Chondrocyte (in vitro differentiated cells): ENCODE measurements at places on chromosomes 13 and 19. TPM values are rescaled to one million over a fixed set of nuclear protein-coding genes. Genes with fewer than 3 reads are reported as not detected.
A peak's percentile ranks its signal among the peaks of the same experiment; 100 is the strongest.

DNA sequence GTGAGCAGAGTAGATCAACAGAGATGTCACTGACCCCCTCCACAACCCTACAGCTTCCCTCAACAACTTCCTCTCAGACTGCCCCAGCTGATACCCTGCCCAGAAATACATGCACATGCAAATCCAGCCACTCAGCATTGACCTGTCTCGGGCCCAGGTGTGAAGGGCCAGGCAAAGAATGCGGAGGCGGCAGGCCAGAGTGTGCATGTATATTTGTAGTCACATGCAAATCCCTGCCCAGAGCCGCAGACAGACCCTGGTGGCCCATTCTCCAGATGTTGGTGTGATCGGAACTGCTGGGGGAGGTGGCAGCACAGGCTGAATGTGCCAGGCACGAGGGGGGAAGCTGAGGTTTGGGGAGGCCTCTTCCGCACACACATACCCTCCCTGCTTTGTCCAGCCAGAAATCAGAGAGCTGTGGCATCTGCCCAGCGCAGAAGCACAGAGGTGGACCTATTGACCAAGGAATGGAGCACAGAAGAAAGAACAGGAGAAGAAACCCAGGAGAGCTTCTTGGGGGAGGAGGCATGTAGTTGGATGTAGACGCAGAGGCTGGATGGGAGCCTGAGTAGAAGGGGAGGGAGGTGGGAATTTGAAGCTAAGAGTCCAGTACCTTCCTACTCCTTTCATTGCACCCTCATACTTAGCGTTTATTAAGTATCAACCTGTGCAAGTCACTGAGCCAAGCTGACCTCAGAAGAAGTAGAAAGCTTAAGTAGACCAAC, 14.4 kb downstream of the MEF2B start:
- no peaks in the 10 kb centered on the region for H3K4me1 ChIP-seq
- no peak overlapping the region for H3K27ac ChIP-seq
- peaks cover 10% of the 10 kb centered on the region for H3K36me3 ChIP-seq
- H3K4me3 ChIP-seq = no peak overlapping the region
- no peaks in the 10 kb centered on the region for H3K27me3 ChIP-seq

- H3K36me3 ChIP-seq = peaks cover 2% of the 10 kb centered on the region
- H3K27ac ChIP-seq = no peak overlapping the region
- no peaks in the 10 kb centered on the region for H3K27me3 ChIP-seq
- H3K4me3 ChIP-seq = no peak overlapping the region
- DNase-seq = no peak
Observed at GRCh38 chr13:32734511-32734910, 148.3 kb downstream of the PDS5B start.

DNA sequence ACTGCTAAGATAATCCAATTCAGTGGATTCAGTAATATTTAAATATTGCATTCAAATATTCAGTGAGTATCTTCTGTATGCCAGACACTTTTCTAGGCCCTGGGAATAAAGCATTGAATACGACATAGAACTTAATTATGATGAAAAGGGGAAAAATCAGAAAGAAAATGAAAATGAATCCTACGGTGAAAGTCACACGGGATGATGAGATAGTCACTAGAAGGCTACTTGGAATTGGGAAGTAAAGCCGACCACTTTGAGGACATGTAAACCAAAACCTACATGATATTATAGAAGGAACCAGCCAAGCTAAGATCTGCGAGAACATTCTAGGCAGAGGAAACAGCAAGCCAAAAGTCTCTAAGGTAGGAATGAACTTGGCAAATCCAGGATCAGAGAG, 10.1 kb downstream of the DPY19L3 start:
- H3K27ac ChIP-seq = no peak overlapping the region
- H3K36me3 ChIP-seq = peaks cover 39% of the 10 kb centered on the region
- no peaks in the 10 kb centered on the region for H3K27me3 ChIP-seq
- no peak overlapping the region for H3K4me3 ChIP-seq
- peaks cover 10% of the 10 kb centered on the region for H3K4me1 ChIP-seq

DNA sequence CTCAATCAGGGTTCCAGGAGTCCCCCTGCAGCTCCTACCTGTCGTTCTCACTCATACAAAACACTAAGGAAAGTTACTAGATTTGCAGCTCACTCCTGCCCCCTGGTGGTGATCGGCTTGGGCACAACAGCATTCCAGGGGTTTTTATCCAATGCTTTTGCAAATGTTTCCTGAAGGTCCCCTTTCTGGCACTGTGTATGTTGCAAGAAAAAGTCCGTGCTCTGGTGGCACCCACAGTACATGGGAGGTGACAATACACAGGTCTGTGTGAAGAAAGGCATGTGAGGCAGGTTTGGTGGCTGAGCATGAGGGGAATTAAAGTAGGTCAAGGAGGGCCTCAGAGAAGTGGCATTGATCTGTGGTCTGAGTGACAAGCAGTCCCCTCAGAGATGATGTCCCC, 8.6 kb upstream of the TYK2 start:
- H3K36me3 ChIP-seq = peaks cover 6% of the 10 kb centered on the region
- H3K4me1 ChIP-seq = no peaks in the 10 kb centered on the region
- no peak for DNase-seq
- no peak overlapping the region for H3K4me3 ChIP-seq

DNA sequence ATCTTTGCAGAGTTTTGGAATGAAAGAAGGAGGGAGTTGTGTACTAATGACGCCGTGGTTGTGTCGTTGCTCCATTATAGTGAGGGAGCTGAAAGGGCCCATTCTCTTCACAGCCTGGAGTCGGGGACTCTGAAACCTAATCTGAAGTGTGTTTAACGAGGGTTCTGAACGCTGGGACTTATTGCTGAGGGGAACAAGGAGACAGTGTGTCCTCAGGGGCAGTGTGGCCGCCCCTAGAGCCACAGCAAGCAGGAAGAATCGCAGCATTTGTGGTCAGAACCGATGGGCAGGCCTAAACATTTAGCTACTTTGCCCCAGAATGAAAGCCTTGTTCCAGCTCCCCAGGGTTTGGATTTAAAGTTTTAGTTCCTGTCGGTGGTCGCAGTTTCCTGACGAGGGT, 156.4 kb upstream of the RNF113B start:
- peaks cover 4% of the 10 kb centered on the region for H3K36me3 ChIP-seq
- peaks cover 58% of the 10 kb centered on the region for H3K4me1 ChIP-seq
- no peak overlapping the region for H3K4me3 ChIP-seq

- DNase-seq = no peak
- H3K27ac ChIP-seq = peak overlapping the region; percentile 98
- H3K36me3 ChIP-seq = peaks cover 14% of the 10 kb centered on the region
- H3K27me3 ChIP-seq = no peaks in the 10 kb centered on the region
Observed at GRCh38 chr13:37448153-37448552, 150.4 kb downstream of the POSTN start.

FBXO46 gene
- 12.7 to 14.8 TPM (median 14.3 TPM) in 3 replicates for total RNA-seq

ADPRHL1 gene
- total RNA-seq = 6.3 to 8.8 TPM (median 8.4 TPM) in 3 replicates

HSPB6 gene
- 0.75 to 5.7 TPM (median 5.0 TPM) in 3 replicates for total RNA-seq
